HuH-7.5 (cell line): ENCODE measurements at places on chromosomes 7 and 10.

DNA sequence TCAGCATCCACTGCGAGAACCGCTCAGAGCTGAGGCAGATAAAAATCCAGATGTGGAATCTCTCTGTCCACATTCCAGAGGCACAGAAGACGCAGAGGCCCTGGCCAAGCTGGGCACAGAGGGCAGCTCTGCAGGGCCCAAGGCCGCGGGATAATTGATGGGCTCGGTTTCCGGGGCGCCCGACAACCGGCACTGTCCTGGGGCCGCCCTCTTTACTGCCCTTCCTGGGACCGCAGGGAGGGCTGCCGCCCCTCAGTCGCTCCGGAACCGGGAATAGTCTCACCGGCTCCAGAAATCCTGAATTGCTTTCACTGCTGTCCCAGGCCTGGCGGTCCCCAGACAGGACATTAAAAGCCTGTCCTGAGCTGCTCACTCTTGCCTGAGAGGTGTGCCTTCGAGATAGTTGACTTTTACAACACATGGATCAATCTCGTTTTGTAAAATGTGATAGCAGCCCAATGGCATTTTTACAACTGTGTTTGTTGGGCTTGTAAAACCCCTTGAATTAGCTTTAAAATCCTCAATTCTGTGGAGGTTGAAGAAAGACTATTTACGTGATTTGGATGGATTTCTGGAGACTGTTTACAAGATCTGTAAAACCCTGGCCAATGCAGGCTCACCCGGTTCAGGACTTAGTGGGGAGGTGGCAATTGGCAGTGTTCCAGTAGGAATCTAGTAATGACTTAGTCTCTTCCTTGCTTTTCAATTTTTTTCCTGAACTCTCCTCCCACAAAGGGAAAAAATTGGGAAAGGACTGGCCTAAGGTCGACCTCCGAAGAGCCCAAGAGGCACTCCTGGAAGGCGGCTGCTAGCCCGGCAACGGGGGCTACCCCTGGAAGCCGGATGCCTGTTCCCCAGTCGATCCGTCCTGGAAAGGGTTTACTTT, 1.4 kb upstream of the HOXA6 start:
- no peak for DNase-seq

GRCh38 chr7:158706273-158706704, 1.7 kb upstream of the NCAPG2 start:
- no peak for DNase-seq

GRCh38 chr10:84706431-84706830, 378.0 kb downstream of the CCSER2 start:
- no peak for DNase-seq

DNA sequence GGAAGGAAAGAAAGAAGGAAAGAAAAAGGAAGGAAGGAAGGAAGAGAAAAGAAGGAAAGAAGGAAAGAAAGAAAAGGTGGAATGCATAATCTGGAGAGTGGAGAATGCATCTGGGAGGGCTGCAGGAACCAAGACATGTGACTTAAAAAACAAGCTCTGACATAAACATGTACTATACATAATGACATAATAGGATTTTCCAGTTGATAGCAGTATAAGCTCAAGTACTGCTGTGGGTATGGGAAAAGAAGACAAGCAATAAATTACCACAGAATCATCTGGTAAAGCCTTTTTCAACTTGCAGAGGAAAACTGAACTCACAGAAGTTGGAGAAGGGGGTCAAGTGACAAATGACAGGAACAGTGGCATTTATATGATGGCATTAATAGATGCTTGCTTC, 345.9 kb downstream of the PLXDC2 start:
- no peak for DNase-seq

DNA sequence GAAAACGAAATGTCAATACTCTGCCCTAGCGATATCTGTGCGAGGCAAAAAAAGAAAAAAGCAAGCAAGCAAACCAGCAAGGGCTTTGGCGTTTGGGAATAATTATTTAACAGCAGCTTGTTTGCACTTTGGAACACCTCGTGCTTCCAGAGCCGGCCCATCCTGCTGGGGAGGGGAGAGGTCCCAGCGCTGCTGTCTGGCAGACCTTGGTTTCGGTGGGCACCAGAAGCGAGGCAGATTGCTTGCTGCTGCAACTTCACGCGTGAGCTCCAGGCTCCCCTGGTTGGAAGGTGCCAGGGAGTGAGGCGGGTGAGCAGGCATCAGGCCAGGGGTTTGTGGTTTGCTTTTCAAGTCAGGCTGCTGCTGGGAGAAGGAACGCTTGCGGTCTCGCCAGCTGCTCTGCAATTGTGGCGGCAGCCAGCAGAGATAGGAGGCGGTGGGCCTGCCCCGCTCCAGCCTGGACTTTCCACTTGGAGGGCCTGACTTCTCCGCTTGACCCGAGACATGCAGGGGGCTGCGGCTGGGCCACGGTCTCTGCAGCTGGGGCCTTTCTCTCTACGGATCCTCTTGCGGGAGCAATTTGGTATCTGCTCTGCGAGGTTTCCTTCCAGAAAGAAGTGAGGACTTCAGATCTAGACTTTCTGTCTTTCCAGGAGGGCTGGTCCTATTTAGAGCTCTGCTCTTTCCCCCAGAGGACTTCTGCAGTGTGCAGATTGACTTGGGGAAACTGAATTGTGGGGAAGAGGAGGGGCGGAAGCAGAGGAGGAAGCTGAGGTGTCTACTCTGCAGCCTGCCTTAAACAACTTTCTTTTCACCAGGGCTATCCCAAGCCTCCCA, 131.4 kb downstream of the PRPF18 start:
- no peak for DNase-seq

- no peak for DNase-seq
These were observed 71.0 kb downstream of the SEPTIN7 start for GRCh38 chr7:35871856-35872255.

- DNase-seq, result no peak
These were observed 156.4 kb downstream of the PRPF18 start for GRCh38 chr10:13743101-13743693.

- DNase-seq, result no peak
These were observed 151.8 kb downstream of the SFMBT2 start for GRCh38 chr10:7258948-7259523.

GRCh38 chr7:104328970-104329825, 795 bp downstream of the LHFPL3 start:
- no peak for DNase-seq

DNA sequence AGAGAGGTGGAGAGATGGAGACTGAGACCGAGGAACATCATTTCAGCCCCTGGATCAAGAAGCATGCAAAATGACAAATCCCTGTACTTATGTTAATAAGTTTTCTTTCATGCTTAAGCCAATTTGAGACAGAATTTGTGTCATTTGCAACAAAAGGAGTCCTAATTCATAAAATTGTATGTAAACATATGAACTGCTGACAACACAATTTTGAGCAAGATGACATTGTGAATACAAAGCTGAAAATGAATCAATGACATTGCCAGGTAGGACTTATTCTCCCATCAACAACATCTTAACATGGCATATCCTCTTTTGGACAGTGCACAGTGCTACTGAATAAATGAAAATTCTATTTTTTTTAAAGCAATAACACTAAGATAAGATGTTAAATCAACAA, 264.0 kb downstream of the WDR11 start:
- no peak for DNase-seq

GRCh38 chr7:148535217-148535616, 55.3 kb upstream of the C7orf33 start:
- no peak for DNase-seq

GRCh38 chr10:63084690-63085382, 48.3 kb upstream of the NRBF2 start:
- no peak for DNase-seq

DNA sequence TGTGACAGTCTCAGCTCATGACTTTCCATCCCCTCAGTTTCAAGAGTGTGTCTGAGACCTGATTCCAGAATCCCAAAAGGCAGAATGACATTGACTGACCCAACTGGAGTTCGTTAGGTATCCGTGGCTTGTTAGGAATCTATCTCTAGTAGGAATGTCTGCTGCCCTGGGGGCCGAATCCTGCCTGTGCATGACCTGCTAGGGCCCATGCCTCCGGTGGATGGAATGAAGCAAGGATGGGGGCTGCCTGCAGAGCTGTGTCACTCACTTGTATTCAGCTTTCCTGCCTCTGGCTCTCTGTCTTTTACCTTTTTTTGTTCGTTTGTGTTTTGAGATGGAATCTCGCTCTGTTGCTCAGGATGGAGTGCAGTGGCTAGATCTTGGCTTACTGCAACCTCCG, 129.5 kb downstream of the SDK1 start:
- DNase-seq, result no peak
